ENCODE measurements at places on chromosomes 6 and 20.
A peak's percentile ranks its signal among the peaks of the same experiment; 100 is the strongest.

- no peak for DNase-seq
Measured at GRCh38 chr6:87074101-87074621, 20.7 kb downstream of the CGA start.

- DNase-seq: no peak
Measured at GRCh38 chr6:155219858-155220301, 43.9 kb upstream of the CLDN20 start.

DNA sequence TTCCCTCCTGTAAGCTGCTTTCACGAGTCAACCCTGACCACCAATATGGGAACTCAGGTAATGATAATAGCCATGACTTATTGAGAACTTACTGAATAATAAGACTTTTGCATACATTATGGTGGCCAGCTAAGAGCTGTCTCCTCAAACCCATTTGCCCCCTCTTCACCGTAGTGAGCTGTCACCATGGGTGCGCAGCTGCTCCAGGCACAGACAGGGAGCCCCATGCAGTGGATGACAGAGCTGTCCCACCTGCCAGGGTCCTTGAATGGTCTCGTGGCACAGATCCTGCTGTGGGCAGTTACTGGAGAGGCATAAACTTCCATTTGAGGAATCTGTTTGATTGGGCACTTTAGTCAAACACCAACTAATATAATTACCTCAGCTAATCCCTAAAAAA lies 1.9 kb downstream of the SLC22A16 start:
- no peak for DNase-seq

DNA sequence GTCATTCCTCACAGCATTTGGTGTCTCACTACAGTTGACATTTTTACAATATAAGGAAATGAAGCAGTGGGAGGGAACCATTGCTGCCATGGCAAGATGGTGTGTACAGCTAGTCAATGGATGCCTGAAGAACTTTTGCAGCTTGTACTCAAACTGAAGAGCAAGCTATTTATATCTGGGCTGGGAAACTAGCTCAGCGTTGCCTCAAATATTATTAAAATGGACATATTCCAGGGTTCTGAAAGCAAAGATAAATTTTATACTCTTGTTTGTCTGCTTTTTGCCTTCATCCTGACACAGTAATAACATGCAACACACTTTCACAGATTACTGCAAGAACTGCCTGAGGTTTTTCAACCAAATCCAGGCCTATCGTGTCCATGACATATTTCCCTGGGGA lies 156.4 kb upstream of the COL21A1 start:
- DNase-seq: no peak

- DNase-seq: peak; percentile 36
Measured at GRCh38 chr6:105591053-105591452, 188.2 kb upstream of the PREP start.

GRCh38 chr20:46308258-46309157 lies at the start of gene CDH22:
Gene CDH22 (minus strand): TSS chr20:46308498. CDS start chr20:46251294, 57,204 bp downstream.
- DNase-seq: peak; percentile 9

DNA sequence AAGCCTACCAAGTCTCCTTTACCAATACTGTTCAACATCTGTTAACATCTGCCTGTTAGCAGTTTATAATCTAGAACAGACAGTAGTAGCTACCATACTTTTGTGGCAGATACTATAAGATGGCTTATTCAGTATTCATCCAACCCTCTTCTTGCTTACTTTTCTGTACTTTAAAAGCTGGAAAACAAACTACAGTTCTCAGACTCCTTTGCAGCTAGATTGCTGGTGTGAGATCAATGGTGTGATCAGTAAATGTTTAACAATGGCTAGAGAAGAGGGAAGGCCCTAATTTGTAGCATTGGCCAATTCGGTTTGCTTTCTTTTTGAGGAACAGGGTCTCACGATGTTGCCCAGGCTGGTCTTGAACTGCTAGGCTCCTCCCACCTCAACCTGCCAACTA lies 3.5 kb upstream of the REV3L start:
- DNase-seq: no peak

GRCh38 chr6:140281236-140281635 lies 906.8 kb upstream of the CITED2 start:
- no peak for DNase-seq
